ENCODE measurements at places on chromosomes 12 and 14. TPM values are rescaled to one million over a fixed set of nuclear protein-coding genes. Genes with fewer than 3 reads are reported as not detected.

GRCh38 chr12:118164798-118165486 lies 29.0 kb downstream of the PEBP1 start:
- DNase-seq: peak; percentile 14

GRCh38 chr14:38882533-38882932 lies 220.5 kb downstream of the SEC23A start:
- peak; percentile 63 for DNase-seq

GRCh38 chr14:59377991-59378601 lies 87.1 kb downstream of the GPR135 start:
- DNase-seq: peak; percentile 21

- DNase-seq: no peak
Measured at GRCh38 chr14:51498411-51499227, 153.1 kb upstream of the FRMD6 start.

DNA sequence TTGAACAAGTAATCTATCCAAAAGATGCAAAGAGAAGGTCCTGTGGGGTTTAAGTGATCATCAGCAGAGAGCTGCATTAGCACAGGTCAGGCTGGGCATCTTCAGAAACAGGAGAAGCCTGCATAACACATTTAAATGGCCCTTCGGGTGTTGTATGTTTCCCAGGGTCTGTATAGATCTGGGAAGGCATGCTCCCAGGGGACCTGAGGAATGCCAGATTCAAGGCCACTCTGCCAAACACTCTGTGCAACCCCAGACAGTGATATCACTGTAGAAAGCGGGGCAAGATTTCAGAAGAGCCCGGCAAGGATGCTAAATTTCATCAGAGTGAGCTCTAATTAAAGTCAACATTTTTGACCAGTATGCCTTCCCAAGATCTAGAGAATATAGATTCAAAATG lies 92.9 kb downstream of the ARMH4 start:
- no peak for DNase-seq

DNA sequence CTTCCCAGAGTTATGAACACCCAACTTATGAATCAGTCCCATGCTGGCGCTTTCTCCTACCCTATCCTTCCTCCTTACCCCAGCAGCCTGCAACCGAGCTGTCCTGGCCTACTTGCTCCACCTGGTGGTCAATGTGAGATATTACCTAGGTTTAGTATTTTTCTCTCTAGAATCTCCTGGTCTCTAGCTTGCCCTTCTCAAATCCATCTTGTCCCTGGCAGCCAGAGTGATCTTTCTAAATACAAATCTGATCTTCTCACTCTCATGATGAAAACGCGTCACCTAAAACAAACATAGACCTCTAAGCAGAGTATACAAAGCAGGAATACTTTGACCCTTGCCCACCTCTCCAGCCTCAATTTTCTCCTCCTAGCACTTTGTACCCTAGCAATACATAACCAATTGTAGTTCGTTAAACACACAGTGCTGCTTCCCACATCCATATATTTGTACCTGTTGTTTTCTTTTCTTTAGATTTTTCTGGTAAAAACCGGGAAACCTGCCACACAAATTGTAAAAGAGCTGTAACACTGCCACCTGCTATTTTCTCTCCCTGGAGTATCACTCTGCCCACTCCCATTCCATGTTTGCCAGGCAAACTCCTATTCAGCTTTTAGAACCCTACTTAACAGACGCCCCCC lies 20.0 kb upstream of the TCP11L2 start:
- peak; percentile 32 for DNase-seq

Gene ANGEL1
- total RNA-seq: 9.3 TPM

Gene SDR9C7
- not detected for total RNA-seq

Gene CCDC77
- total RNA-seq: 34.3 TPM

Gene VRTN
- total RNA-seq: not detected
